ENCODE measurements at places on chromosomes 6 and 20.
A peak's percentile ranks its signal among the peaks of the same experiment; 100 is the strongest.

- DNase-seq: no peak
These were observed 762 bp downstream of the LSM2 start for GRCh38 chr6:31805939-31806469.

- no peak for DNase-seq
These were observed 68.3 kb upstream of the EXOC2 start for GRCh38 chr6:760982-761955.

DNA sequence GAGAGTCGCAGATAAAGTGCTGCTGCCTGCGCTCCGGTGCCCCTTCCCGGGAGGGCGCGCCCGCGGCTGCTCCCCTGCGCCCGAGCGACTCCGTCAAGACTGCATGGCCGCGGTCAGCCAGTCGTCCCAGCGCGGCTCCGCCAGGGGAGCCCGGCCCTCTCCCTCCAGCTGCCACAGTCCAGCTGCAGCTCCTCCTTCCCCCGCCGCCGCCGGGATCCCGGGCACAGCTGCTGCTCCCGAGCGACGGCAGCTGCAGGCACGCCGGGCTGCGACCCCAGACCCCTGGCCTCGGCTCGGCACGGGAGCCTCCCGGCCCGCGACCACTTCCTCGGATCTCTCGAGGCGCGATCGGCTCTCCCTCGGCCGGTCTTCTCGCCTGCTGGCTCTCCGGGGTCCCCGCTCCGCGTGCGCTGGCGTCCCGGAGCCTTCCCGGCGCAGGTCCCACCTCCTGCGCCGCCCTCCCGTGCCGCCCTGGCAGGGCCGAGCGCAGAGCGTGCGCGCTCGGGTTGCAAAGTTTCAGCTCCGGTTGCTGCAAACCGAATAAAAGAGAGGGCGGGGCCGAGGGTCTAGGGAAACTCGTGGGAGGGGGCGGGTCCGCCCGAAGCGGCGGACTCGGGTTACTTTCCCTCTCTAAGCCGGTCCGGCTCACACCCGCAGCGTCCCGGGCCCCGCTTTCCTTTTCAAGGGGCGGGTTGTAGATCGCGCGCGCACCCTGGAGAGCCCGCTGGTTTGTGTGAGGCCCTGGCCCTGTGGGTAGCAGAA lies at the start of gene CNKSR3:
CNKSR3 (minus strand) TSS at position 542 of the 762 bp plus-strand sequence. CDS start 571 bp downstream, outside the sequence.
- DNase-seq: peak; percentile 14

DNA sequence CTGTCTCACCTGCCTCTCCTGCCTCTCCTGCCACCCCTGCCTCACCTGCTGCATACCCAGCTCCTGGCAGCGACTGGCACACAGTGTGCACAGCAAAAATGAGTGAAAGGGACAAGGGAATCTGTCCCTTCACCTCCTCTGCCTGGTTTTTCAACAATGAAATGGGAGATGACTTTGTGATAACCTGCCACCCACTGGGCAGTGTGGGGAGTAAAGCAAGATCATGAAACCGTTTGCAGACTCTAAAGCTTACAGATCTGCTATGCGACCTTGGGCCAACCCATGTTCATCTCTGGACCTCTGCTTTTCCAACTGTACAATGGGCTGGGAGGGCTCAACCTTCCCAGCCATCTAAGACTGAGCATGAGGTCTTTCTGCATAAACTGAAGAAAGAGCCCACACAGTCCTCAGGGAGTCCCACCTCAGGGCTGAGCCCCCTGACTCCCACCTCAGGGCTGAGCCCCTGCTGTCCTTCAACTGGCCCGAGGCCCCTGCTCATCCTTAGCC lies 81.1 kb downstream of the RIPOR3 start:
- DNase-seq: no peak

DNA sequence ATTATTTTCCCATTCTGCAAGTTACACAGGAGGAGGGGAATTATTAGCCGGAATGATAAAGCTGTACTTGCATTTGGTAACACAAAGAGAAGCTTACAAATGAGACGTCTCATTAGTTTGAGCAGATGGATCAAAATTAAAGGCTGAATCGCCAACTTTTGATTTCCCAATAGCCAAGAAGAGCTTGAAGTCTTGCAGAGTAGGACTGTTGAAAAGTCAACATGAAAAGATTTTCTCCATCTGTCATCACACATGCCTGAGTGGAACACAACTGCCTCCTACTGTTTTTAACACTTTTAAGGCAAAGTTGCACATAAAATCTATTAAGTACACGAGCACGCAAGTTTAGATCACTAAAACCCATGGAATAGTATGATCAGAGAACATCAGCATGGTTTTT lies 176.2 kb downstream of the ASCC3 start:
- DNase-seq: no peak

DNA sequence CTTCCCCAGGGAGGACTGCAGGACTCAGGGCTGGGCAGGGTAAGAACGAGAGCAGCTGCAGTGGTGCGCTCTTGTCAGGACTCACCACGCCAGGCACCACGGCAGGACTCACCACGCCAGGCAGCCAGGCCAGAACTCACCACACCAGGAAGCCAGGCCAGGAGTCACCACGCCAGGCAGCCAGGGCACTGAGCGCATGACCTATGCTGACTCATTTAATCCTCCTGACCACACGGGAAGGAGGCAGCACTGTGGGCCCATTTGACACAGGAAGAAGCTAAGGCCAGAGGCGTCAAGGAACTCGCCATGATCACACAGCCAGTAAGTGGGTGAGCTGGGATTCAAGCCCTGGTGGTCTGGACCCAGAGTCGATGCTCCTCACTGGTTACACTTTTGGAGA lies 189.3 kb downstream of the PREX1 start:
- no peak for DNase-seq

GRCh38 chr6:56902641-56903464 lies 52.1 kb upstream of the BEND6 start:
- no peak for DNase-seq

DNA sequence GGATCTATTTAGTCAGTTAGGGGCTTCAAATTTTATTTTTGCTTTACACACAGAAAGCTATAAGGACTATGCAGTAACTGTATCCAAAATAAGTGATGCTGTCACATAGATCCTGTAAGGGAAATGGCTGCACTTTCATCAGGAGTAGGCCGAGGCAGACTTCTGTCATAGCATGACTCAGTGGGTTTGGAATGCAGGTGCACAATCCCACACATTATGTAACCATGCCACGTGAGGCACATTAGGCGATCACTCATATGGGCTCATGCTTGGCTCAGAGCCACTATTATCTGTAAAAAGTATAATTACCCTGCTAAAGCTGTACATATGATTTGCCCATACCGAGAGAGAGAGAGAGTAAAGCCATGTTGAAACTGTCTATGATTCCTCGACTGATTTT lies 1189.4 kb upstream of the EYS start:
- no peak for DNase-seq

DNA sequence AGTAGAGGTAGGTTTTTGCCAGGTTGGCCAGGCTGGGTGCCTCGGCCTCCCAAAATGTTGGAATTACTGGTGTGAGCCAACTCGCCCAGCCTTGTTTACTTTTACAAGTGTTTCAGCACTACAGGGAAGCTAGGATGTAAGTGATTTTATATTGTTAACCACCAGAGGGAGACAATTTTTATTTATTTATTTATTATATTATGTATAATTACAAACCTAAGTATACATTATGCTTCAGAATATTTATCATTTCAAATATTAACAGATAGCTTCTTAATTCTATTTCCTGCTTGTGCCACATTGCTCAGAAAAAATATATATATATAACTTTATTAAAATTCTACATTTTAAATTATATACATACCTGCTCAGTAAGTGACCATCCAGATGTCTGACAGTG lies 9.8 kb downstream of the MMUT start:
- DNase-seq: no peak

DNA sequence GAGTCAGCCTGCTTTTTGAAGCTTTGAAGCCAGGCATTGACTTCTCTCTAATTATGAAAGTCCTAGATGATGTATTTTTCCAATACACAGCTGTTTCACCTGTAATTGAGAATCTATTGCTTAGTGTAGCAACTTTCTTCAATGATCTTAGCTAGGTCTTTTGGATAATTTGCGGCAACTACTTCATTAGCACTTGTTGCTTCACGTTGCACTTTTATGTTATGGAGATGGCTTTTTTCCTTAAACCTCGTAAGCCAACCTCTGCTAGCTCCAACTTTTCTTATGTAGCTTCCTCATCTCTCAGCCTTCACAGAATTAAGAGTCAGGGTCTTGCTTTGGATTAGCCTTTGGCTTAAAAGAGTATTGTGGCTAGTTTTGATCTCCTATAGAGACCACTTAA lies 44.8 kb downstream of the PHIP start:
- DNase-seq: no peak

- no peak for DNase-seq
These were observed 21.1 kb downstream of the RAET1L start for GRCh38 chr6:150004101-150004782.

DNA sequence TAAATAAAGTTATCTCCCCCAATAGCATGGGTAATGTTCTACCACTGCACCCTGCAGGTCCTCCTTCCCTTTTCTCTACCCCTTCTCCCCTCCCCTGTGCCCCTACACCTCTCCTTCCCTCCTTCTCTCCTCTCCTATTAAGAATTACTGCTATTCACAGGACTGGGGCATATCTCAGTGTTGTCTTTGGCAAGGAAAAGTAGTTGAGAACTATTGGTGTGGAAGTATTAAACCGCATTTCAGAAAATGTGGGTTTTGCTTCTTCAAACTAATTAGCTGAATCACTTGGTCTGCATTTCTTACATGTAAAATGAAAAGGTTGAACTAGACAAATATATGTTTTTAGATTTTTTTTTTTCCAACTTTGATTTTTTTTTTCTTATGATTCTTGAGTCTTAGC lies 296.3 kb downstream of the CDKAL1 start:
- no peak for DNase-seq
